T-helper 17 cell (primary cell): ENCODE measurements at places on chromosomes 6 and 20.

- DNase-seq: no peak
These were observed 477.0 kb downstream of the C6orf118 start for GRCh38 chr6:164832410-164832809.

DNA sequence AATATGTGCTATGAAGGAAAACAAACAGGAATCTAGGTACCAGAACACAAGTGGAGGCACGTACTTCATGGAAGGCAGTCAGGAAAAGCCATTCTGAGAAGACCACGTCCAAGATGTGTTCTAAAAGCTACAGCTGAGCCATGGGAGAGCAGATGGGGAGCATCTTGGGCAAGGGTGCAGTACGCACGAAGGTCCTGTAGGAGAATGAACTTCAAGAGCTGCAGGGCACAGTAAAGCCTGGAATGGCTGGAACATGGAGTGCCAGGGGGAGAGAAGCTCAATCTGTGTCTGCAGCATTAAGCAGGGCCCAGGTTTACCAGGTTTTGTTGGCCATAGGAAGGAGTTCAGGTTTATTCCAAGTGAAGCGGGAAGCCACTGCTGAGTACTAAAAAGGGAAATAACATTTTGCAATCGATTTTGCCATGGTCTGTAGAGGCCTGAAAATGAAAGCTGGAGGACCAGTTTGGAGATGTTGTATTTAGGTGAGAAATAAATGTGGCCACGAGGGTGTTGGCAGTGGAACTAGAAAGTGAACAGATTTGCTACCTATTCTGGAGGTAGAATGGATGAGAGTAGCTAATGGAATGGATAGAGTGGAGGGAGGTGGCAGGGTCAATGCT, 29.9 kb downstream of the ADTRP start:
- no peak for DNase-seq

DNA sequence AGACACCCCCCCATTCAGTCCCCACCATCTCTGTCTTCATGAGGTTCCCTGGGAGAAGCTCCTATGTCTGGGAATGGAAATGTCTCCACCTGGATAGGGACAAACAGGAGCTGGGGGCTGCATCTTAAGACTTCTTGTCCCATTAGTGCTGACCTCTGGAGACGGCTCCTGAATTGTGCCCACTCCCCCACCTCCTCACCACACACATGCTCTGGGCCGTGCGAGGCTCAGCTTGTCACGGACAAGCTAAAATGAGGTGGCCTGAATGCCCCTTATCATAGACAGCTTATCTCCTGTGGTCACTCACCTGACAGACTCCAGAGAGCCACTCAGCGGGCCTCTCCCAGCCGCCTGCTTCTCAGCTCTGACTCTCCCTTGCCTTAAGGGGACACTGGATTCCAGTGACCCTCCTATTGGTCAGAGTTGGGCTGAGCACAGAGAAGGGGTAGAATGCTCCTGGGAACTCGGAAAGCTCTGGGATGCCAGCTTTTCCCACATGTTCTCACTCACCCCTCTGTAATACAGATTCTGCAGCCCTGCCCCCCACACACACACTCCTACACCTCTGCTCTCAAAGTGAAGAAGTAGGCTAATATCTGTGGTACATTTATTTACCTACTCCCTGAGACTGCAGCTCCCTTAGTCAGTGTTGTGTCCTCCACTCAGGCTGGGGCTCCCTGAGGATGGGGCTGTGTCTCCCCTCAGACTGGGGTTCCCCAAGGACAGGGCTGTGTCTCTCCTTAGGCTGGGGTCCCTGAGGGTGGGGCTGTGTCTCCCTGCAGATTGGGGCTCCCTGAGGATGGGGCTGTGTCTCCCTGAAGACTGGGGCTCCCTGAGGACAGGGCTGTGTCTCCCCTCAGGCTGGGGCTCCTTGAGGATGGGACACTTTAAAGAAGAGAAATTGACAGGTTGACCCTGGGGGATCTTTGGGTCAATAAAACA, 167.5 kb downstream of the VEGFA start:
- DNase-seq: no peak

DNA sequence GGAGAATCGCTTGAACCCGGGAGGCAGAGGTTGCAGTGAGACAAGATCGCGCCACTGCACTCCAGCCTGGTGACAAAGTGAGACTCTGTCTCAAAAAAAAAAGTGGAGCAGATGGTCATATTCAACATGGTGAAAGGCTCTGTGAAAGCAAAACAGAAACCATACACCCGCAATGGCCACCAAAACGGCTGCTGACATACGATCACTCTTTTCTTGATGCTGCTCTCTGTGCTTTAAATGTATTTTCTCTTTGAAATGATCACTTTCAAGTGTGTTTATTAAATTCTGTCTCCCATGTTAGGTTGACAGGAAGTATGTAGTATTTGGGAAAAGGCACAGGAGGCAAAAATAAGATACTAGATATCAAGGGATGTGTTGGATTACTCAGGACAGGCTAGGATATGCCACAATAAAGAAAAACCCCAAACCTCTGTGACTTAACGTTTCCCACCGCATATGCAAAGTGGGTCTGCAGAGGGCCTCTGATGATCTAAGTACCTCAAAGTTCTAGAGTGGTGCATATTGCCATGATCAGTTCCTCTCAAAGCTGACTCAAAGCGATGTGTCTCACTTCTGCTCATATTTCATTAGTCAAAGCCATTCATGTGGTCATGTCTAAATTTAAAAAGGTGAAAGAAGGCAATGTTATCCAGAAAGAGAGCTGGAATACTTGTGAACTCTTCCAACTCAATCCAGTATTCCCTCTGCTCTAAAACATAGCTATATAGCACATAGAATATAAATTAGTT, 155.1 kb upstream of the SOX4 start:
- no peak for DNase-seq

DNA sequence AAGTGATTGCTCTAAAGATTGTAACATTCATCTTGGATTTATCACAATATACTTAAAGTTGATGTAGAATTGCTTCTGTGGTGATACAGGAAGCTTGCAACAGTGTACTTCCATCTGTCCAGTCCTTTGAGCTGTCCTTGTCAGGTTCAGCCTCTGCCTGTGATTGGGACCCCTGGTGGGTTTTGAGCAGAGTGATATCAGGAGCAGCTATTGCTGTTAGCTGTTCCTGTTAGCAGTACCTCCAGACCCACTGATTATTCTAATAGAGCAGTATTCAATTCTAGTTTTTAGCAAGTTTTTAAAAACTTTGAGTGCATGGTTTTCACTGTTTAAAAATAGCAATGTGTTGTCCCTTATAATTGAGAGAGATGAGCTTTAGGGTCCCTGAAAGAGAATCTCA, 48.8 kb downstream of the TULP4 start:
- DNase-seq: no peak

GRCh38 chr6:36743538-36744303, 46.1 kb downstream of the RAB44 start:
- DNase-seq: no peak

GRCh38 chr6:153032255-153032882, 29.9 kb upstream of the MTRF1L start:
- DNase-seq: no peak
